Activated CD4-positive, CD25-positive, alpha-beta regulatory T cell treated with anti-CD3 and anti-CD28 coated beads, Interleukin-2, amount 50 U/mL, for 16 hours (primary cell): ENCODE measurements at places on chromosomes 12 and 14.

DNA sequence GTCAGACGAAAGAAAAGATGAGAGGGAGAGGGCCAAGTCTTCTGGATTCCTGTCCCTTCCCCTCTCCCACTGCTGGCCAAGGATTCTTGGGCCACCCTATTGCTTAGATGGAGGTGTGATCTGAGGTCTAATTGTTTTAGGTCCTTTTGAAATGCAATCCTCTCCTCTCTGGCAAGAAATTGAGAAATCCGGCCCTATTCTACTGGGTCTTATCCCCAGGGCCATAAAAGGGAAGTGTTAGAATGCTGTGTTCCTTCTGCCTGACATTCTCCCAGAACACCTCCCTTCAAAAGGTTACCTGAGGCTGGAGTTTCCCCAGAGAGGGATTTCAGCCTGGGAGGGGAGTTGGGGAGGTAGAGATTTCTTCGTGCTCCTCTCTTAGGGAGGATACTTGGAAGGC lies 4.4 kb downstream of the WNT5B start:
- no peak for DNase-seq

DNA sequence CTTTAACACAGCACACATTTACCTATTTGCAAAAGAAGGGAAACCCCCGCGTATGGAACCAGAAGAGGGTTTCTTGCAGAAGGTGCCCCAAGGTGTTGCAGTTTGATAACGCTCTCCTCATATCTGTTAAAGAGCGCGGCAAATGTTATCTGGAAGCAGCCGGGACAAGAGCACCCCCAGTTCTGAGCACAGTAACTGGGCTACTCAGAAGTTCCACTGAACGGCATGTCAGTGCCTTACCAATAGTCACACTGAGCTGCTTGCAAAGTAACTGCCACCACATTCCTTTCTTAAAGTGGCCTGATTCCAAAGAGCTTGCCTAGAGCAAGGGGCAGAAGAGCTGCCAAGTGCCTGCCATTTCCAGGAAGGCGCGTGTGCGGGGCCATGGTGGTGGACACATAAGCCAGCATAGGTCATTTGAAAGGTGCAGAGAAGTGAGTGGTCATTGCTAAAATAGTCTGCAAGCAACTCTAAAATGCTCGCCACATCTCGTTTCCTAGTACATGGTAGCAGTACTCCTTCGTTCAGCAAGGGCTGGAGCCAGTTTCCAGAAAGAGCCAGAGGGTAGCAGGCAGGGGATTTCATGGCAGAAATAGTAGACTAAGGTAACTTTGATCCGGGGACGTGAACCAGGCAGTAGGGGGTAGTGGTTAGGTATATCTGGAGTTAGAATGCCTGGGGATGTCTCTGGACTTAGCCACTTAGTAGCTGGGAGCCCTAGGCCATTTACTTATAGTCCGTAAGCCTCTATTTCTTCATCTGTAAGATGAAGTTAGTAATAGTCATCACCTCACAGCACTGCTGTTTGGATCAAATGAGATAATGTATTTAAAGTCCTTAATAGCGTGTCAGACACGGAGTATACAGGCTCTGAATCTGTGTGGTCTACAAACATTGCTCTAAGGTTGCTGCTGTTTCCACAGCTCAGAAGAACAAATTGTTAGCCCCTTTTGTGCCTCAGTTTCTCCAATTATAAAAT lies 37.6 kb downstream of the SPTB start:
- DNase-seq = no peak

- DNase-seq = no peak
These were observed 183.5 kb downstream of the ADGRD1 start for GRCh38 chr12:131137009-131137835.

DNA sequence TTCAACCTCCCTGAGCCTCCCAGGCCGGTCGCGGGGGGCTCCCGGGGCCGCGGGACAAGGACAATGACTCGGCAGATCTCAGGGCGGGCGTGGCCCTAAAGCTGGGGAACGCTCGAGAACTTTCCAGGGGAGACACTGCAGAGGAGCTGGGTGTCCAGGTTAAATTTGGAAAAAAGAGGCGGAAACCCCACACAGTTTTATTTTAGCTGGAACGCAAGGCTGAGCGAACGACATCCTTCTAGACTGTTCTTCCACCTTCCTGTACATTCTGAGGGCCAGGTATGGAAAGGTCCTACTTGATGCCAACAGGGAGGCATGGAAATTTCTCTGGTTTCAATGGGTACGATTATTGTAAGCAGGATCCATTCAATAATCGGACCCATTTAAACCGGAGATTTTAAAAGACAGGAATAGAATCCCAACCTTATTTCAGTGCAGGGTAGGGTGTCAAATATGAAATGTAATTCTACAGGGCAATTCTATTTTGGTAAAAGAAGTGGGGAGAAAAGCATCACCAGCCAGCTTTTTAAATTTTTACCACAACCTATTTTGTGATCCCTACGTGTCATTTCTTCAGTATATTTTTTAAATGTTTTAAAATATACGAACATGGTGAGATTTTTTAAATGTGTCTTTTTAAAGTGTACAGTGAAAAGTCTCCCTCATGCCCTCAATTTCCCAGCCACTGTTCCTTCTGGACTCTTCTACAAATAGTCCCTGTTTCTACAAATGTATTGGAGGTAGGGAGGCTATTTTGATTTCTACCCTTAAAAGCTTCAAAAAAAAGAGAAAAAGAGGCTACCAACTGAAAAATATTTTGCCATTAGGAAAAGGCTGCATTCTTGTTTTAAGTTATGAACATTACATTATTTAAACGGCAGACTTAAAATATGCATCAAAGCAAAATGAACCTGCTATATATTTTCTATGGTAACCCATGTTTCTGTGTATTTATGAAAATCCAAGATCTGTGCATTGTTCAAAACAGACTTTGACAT lies 1.1 kb upstream of the UBC start:
- no peak for DNase-seq
